NCI-H748 treated with DMSO at 0.1 percent for 48 hours (cell line): ENCODE measurements at places on chromosomes 7 and 10.

GRCh38 chr7:34090816-34091215 lies 185.5 kb downstream of the BMPER start:
- DNase-seq: no peak

DNA sequence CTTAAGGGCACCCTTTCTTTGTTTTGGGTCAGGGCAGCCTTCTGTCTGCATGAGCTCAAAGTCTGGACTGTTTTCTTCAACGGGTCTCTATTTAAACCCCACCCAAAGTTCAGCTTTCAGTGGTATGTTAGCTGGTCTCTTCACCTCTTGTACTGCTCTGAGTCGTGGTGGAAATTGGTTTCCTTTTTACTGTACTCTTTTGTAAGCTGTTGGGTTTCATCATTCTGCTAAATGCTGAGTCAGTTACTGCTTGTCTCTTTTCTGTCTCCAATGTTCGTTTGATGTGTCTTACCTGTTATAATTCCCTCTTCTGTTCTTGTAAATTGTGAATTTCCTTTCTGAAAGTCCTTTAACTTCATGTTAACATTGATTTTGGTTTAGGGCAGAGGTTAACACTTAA lies 64.1 kb upstream of the MALRD1 start:
- DNase-seq: no peak

- no peak for DNase-seq
Observed at GRCh38 chr10:108591417-108591816, 1331.9 kb downstream of the XPNPEP1 start.

GRCh38 chr10:97336446-97336845 lies 1.9 kb upstream of the FRAT2 start:
- no peak for DNase-seq

GRCh38 chr10:131933696-131934086 lies 32.9 kb downstream of the PPP2R2D start:
- no peak for DNase-seq

DNA sequence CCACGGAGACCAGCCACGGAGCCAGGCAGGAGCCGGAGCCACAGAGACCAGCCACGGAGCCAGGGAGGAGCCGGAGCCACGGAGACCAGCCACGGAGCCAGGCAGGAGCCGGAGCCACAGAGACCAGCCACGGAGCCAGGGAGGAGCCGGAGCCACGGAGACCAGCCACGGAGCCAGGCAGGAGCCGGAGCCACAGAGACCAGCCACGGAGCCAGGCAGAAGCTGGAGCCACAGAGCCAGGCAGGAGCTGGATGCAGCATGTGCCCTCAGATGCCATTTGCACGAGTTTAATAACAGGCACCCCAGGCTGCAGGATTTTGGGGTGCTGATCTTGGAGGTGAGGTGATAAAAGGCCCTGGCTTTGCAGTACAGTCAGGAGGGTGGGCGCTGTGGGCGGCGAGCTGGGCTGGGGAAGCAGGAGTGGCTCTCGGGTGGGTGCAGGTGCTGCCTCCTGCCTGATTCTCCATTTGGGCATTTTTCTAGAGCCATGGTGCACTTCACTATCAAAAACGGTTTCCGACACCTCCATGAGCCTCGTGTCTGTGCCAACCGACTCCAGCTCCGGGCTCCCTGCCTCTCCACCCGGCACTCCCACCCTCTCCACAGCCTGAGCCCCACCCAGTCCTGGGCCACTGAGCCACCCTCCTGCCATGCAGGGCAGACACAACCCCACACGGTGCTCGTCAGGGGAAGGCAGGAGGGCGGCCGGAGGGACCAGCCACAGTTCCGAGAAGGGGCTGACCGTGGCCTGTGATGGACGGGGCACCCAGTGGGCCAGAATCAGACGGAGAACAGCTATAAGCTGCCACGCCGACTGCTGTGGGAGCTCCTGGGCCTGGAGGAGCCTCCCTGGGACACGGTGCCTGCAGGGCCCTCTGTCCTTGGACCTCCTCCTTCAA lies 40.8 kb upstream of the NKX6-2 start:
- no peak for DNase-seq

GRCh38 chr10:130403153-130404075 lies 267.2 kb downstream of the GLRX3 start:
- no peak for DNase-seq
